ENCODE measurements at places on chromosomes 7 and 10. TPM values are rescaled to one million over a fixed set of nuclear protein-coding genes. Genes with fewer than 3 reads are reported as not detected.

GRCh38 chr7:129298268-129298893 is 73.6 kb downstream of the AHCYL2 start:
- no peak for DNase-seq

GRCh38 chr10:79357180-79357579 is 9.9 kb downstream of the PPIF start:
- DNase-seq: no peak

GRCh38 chr10:22647244-22647643 is 67.1 kb downstream of the PIP4K2A start:
- no peak for DNase-seq

DNA sequence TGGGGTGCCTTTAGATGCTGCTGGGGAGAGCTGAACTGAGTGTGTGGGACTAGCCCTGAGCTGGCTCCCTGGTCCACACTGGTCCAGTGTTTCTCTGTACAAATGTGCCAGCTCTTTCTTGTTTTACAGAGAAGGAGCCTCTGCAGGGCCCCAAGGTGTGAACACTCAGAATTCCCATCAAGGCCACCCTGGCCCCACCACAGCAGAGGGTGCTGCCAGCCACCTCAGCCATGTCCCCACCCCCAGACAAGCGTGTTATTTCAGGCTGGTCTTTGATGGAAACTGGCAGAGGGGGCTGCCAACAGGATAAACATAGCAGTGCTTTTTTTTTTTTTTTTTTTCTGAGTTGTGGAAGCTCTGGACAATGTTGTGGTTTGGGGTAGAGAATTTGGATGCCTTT is 68.5 kb upstream of the LRRC18 start:
- DNase-seq: no peak

- no peak for DNase-seq
These were observed 34.3 kb downstream of the AOAH start for GRCh38 chr7:36690041-36690440.

DNA sequence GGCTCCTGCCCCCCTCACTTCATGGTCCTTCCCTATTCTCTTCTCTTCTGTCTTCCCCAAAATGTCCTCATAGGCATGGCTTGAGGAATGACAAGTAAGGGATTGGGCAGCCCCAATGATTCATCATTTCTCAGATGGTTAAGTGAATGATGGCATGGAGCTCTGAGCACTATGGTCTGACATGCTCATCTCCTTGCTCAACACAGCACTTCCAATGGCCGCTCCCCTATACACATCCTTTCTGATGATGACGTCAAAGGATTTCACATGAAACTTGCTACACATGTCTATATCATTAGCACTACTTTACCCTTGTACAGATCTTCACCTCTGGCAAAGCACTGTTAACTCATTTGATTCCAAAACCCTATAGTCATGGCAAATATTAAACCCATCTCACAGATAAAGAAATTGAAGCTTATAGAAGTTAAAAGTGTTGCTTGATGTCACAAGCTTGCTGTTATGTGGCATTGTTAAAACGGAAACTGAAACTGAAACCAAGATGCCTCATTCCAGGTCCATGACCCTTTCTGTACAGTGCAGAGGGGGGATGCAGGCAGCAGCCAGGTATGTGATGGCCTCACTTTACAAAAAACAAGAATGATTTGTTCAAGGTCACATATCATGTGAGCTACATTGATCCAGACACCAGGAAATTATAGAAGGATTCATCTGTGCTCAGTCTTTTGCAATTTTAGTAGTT is 90.0 kb upstream of the PLXNA4 start:
- no peak for DNase-seq

- no peak for DNase-seq
These were observed 74.1 kb downstream of the VWA2 start for GRCh38 chr10:114313139-114313538.

DNA sequence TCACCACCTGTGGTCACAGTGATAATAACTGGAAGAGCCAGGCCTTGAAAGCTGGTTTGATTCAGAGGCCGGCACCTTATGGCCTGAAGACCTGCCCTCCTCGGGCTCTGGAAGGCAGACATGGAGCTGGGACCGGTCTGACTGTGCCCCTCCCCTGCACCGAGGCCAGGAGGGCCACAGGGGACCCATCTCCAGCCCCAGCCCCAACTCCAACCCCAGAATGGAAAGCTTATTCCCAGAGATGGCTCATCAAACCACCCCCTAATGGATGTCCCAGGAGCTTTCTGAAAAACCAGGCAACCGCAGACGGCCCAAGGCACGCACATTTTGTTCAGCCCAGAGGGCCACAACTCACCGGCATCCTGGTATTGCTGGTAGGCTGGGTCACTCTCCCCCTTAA is 16.8 kb downstream of the PDIA4 start:
- DNase-seq: no peak

DNA sequence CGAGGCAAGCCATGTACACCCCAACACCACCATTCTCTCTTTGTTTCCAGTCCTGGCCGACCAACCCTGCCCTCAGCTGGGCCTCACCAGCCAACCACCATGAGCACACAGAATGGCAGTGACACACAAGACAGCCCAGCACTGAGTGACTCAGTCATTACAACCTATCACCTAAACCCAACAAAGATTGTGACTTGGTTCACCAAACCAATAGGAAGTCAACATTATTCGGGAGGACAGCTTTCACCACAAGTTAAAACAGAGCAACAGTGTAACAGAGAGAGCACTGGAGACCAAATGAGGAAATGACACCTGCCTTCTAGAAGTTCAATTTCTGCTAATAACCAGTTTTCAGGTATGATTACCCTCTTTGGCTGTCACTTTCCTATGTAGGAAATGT is 72.1 kb downstream of the DNMBP start:
- DNase-seq: no peak

- no peak for DNase-seq
These were observed 1.0 kb upstream of the PILRA start for GRCh38 chr7:100372256-100372655.

GRCh38 chr7:27665531-27665930 is 2.8 kb upstream of the HIBADH start:
- DNase-seq: no peak

GRCh38 chr7:41167836-41168235 is 535.1 kb downstream of the INHBA start:
- DNase-seq: no peak

The MTPN gene
- total RNA-seq: 93.8 TPM

The SPDYE8 gene
- not detected for total RNA-seq

The CYP3A5 gene
- total RNA-seq: 104 TPM

The DOCK4 gene
- 37.9 TPM for total RNA-seq

The STEAP1B gene
- 0.73 TPM for total RNA-seq

The PRPS1L1 gene
- not detected for total RNA-seq

The ZNF107 gene
- 13.8 TPM for total RNA-seq

The HHEX gene
- total RNA-seq: 6.3 TPM

The SEC61G gene
- 59.2 TPM for total RNA-seq

The TLX1 gene
- not detected for total RNA-seq
